ENCODE measurements at places on chromosomes 3 and 15.

DNA sequence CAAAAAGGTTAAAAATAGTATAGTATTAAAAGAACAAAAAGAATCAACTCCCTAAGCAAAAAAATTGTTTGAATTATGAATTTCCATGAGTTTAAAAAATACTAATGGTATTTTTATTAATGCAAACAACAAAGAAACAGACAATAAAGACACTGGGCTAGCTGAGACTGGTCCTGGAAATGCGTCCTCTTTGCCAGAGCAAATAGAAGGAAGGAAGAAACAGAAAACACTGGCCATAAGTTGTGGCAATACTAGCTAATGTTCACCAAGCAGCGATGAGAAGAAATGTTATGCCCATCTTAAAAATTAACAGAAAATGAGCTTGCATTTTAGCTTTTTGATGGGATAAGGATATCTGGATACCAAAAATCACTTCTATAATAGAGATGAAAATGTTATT lies 88.6 kb downstream of the TBL1XR1 start:
- H3K36me3 ChIP-seq: no peaks in the 10 kb centered on the region
- no peak overlapping the region for H3K27ac ChIP-seq
- H3K4me3 ChIP-seq: no peak overlapping the region
- peaks cover 62% of the 10 kb centered on the region for H3K4me1 ChIP-seq

DNA sequence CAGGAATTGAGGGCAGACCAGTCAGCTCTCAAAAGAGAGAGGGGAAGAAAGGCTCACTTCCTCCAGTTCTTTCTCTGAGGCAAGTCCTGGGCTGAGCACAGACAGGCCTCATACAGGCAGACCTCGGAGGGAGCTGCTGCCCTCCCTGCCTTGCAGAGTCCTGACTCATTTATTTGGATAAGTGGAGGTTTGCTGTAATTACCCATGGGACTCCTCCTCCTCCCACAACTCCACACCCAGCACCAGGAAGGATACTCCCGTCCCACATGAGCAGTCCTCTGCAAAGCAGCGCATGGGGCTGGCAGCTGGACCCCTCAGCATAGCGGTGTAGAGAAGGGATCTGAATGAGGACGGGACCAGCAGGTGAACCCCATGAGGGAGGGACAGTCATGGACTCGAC lies 13.4 kb upstream of the SCN10A start:
- H3K27ac ChIP-seq: no peak overlapping the region
- H3K4me1 ChIP-seq: peaks cover under 1% of the 10 kb centered on the region
- DNase-seq: no peak
- H3K4me3 ChIP-seq: no peak overlapping the region
- no peaks in the 10 kb centered on the region for H3K36me3 ChIP-seq

- no peak for DNase-seq
- H3K36me3 ChIP-seq: no peaks in the 10 kb centered on the region
- no peak overlapping the region for H3K4me3 ChIP-seq
- H3K27me3 ChIP-seq: no peaks in the 10 kb centered on the region
- no peaks in the 10 kb centered on the region for H3K4me1 ChIP-seq
These were observed 26.7 kb downstream of the SLCO2A1 start for GRCh38 chr3:134003066-134003465.

GRCh38 chr3:46710671-46711295 lies 6.9 kb downstream of the PRSS50 start:
- H3K27me3 ChIP-seq: no peaks in the 10 kb centered on the region
- no peak for DNase-seq
- H3K4me3 ChIP-seq: no peak overlapping the region
- H3K4me1 ChIP-seq: peaks cover 10% of the 10 kb centered on the region
- no peak overlapping the region for H3K27ac ChIP-seq

DNA sequence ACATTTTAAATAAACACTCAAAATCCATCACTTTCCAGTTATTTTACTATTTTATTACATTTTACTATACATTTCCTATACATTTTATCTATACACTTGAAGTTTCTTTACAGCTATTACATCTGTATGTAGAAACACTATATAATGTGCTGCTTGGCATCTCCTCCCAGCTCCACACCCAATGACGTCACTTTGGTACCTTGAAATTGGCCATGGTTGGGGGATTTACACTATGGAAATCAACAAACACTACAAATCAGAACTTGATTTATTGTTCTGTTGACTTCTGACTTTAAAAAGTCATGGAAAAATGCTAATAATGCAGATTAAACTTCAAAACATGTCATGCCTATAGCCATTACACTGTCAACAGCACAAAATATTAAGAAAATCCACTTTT lies 48.9 kb upstream of the STT3B start:
- no peak overlapping the region for H3K4me3 ChIP-seq
- H3K27ac ChIP-seq: no peak overlapping the region
- no peaks in the 10 kb centered on the region for H3K4me1 ChIP-seq
- no peaks in the 10 kb centered on the region for H3K36me3 ChIP-seq
- no peaks in the 10 kb centered on the region for H3K27me3 ChIP-seq

DNA sequence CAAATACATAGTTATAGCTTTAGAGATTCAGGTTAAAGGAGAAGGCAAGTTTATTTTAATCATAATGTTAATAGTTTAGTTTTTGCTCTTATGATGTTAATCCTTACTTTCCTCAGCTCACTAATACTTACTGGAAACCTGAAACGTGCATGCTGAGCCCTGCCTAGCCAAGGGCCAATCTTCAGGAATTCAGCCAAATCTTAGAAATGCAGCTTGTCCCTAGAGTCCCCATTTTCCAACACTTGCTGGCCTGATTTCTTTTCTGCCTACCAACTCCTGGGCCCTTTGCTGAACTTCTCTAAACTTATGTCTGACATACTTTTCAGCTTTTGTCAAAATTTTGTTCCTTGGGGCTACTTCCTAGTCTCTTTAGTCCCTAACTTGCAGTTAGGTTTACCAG lies 22.8 kb downstream of the BCHE start:
- H3K27ac ChIP-seq: no peak overlapping the region
- no peaks in the 10 kb centered on the region for H3K36me3 ChIP-seq
- H3K4me1 ChIP-seq: no peaks in the 10 kb centered on the region
